ENCODE measurements at places on chromosomes 1 and 21.

DNA sequence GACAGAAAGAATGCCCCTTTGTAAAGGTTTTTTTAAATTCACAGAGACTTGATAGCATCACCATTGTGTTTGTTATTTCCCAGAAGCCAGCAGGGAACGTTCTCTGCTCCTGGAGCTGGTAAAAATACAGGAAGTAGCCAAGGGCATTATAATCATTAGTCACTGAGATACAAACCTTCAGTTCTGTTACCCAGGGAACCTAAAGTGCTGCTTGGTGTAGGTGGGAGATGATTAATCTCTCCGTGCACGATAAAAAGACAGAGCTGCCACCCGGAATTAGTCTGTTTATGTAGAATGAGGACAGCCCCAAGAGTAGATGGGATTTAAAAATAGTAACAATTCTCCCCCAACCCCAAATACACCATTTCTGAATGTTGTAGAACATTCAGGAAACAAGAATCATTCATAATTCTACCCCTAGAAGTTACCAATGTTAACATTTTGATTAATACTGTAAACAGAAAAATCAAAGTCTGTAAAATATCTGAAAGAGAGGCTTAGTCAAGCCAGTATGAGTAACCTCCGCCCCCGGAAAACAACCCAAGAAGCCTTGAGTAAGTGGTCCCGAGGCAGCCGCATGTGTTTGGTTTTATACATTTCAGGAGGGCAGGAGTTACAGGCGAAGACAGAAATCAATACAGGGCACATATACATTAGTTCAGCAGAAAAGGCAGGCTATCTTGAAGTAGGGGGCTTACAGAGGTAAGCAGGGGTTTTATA, 45.3 kb upstream of the CTBS start:
- DNase-seq: peak; percentile 74

- no peak for DNase-seq
Measured at GRCh38 chr1:38817267-38818174, 42.1 kb downstream of the RRAGC start.

GRCh38 chr1:15034656-15035055, 118.9 kb upstream of the TMEM51 start:
- DNase-seq: no peak

GRCh38 chr1:39154553-39155421, 49.7 kb upstream of the MACF1 start:
- DNase-seq: peak; percentile 63

DNA sequence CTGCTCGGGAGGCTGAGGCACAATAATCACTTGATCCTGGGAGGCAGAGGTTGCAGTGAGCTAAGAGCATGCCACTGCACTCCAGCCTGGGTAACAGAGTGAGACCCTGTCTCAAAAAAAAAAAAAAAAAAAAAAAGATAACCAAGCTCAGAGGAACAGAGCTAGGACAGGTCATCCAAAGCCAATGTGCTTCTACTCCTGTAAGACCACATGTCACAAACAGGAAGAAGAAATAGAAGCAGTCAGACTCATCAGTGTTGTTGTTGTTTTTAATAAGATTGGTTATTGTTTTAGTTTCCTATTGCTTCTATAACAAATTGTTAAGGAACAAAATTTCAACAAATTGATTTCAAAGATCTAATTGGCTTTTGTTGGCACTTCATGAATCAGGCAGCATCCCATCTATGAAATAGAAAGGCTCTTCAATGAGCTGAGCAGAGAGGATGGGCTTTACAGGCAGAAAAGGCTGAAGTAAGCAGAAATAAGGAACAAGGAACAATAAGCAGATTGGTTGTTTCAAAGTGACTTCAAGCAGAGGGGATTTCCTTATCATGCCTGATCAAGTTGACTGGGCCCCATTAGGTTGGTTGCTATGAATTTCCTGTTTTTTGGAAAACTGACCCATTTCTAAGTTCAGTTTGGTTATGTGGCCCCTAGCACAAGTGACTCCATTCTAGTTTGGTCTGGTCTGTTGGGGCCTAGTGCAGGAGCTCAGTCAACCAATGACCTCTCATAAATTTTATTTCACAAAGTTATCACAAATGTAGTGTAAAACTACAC, 6.0 kb upstream of the AKNAD1 start:
- DNase-seq: no peak

DNA sequence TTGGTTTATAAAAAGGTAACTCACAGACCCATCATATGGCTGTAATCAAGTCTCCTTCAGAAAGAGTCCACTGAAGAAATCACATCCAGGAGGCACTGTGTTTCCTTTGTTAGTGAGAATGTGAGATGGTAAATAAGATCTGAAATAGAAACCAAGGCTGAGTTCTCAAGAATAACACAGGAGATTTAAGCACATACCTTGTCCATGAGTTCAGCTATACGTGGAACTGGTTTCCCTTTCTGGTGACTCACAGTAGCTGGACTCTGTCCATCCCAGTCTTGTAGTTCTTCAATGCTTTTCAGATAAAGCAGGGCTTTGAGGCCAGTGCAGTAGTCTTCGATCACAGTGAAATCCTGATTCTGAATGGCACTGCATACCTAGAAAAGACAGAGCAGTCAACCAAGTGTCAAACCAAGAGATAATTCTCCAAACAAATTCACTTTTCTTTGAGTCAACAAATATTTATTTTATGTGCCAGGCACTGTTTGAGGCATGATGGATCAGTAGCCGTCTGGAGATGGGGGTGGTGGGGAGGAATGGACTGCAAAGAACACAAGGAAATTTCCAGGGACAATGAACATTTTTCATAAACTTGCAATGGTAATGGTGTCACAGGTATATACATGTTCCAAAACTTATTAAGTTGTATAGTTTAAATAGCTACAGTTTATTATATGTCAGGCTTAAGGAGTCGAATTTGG, 471.4 kb downstream of the PTBP2 start:
- DNase-seq: peak; percentile 97

- peak; percentile 73 for DNase-seq
Measured at GRCh38 chr1:209652873-209653401, 712 bp upstream of the LAMB3 start.

GRCh38 chr1:172180501-172181285, 239.8 kb upstream of the C1orf105 start:
- peak; percentile 61 for DNase-seq

DNA sequence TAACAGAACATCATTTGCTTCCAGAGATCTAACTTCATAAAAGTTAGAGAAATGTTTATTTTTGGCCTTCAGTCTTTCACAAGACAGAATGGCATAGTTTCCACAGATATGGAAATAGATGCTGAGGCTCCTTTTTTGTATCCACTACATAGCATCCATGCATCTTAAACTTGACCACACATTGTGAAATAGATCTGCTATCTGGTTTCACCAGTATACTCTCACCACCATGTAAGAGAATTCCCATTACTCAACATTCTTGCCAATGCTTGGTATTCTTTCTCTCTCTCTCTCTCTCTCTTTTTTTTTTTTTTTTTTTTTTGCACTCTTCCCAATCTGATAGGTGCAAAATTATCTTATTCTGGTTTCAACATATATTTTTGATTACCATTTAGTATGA, 52.1 kb upstream of the PRMT6 start:
- no peak for DNase-seq

- DNase-seq: peak; percentile 85
Measured at GRCh38 chr1:155379631-155380090, 59.0 kb downstream of the RUSC1 start.

GRCh38 chr1:193321242-193321840, 134.9 kb upstream of the B3GALT2 start:
- peak; percentile 62 for DNase-seq

- DNase-seq: no peak
Measured at GRCh38 chr1:74673351-74674111, at the start of gene ERICH3. ERICH3 (minus strand) TSS chr1:74673792; CDS start chr1:74673519, 273 bp downstream.

GRCh38 chr21:41589131-41589530, 81.2 kb upstream of the TMPRSS2 start:
- no peak for DNase-seq

GRCh38 chr1:43651902-43652301, 2.0 kb downstream of the KDM4A start:
- DNase-seq: no peak

DNA sequence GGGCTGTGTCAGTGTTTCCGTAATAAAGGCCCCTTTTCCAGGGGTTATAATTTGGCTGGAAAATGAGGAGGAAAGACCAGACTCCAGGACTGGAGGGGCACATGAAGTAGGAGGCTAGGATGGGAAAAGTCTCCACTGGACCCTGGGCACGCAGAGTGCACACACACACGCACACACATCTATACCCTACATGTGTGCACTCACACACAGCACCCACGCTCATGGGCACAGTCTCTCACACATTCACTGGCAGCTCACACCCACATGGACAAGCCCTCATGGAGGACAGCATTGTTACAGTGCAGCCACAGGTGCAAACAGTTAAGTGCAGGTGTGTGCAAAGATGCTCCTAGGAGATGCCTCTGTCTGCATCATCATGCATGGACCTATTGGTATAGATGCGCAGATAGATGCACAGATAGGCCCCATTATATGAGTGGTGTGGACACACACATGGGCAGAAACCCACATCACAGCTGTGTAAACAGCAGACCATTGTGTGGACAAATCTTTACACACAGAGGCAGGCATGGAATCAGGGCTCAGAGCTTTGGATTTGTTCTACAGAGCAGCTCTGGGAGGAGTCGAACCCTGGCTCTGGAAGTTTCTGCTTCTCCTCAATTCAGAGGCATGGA, 9.1 kb upstream of the RUNX3 start:
- no peak for DNase-seq

DNA sequence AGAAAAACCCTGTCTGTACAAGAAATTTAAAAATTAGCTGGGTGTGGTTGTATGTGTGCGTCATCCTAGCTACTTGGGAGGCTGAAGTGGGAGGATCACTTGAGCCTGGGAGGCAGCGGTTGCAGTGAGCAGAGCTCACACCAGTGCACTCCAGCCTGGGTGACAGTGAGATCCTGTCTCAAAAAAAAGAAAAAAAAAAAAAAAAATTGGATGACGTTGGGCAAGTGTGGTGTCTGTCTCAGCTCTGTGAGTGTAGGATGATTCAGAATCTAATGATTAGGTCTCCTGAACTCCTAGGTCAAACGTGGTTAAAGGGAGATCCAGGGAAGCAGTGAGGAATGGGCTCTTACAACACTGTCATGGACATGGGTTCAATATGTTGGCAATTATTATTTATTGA, 435.9 kb downstream of the KIF26B start:
- DNase-seq: no peak

GRCh38 chr1:2554621-2555387, 1.4 kb upstream of the TNFRSF14 start:
- no peak for DNase-seq

GRCh38 chr1:57188168-57188567, 222.4 kb upstream of the C8B start:
- DNase-seq: no peak

- DNase-seq: no peak
Measured at GRCh38 chr21:28903448-28903847, 89.2 kb downstream of the LTN1 start.

DNA sequence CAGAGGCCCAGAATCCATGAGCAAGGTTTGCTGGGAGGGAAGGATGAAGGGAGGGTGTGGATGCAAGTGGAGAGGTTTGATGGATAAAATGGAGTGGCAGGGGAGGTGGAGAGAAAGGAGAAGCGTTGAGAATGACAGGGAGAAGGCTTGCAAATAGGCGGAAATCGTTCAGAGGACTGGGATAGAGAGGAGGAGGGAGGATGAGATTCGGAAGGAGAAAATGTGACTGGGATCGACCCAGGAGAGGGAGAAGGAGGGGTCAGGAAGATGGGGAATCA, 376 bp downstream of the AVPR1B start:
- DNase-seq: no peak

GRCh38 chr1:205547936-205548827, 43.7 kb downstream of the CDK18 start:
- DNase-seq: no peak

DNA sequence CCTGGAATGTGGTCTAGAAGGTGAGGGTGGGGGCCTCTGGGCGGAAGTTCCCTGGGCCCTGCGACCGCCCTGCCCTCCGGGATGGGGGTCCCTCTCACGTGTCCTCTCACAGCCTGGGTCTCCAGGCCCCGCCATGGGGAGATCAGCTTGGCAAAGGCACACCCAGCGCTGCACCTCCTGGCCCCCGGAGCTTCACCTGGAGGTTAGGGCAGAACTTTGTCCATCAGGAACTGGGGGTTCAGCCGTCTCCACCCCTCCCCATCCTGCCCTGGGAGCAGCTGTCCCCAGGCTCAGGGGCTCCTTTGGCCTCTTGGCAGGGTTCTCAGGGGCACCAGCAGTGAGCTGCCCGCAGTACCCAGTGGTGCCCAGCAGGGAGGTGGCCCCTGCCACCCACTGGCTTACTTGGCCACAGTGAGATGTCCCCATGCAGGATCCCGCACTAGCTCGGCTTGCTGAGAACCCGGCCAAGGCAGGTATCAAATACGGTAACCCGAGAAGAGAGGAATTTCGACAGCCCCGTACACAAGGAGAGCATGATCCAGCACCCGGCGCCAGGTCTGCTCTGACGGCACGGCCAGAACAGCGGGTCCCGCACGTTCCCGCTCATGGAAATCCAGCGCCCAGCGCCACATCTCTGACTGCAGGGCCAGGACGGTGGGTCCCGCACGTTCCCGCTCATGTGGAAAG, 36.7 kb downstream of the RRP1 start:
- DNase-seq: no peak

- DNase-seq: peak; percentile 13
Measured at GRCh38 chr21:39319251-39319756, 5.9 kb upstream of the BRWD1 start.

DNA sequence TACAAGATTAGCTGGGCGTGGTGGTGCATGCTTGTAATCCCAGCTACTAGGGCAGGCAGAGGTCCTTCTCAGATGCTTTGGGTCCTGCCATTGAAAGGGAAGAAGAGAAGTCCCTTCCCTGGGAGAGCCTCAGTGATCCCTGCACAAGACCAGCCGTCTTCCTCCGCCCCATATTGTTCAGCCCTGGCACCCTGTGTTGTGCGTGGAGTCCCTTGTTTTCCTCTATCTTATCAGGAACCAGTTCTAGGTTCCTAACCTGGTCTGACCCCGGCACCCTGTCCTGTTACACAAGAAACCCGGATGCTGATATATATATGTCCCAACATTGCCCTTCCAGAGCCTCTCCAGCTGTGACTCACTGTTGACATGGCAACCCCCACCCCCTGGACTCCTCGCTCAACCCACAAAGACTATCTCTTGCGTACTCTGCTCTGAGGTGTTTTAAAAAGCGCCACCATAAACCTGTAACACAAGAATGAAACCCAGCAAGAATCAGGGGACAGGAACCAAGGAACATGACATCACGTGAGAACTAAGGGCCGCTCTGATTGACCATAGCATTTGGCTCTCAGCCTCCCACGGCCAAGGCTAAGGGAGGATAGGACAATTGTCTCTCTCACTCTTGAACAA, 4.8 kb downstream of the MX2 start:
- DNase-seq: peak; percentile 57

- DNase-seq: no peak
Measured at GRCh38 chr1:29909962-29910361, 673.6 kb downstream of the PTPRU start.

DNA sequence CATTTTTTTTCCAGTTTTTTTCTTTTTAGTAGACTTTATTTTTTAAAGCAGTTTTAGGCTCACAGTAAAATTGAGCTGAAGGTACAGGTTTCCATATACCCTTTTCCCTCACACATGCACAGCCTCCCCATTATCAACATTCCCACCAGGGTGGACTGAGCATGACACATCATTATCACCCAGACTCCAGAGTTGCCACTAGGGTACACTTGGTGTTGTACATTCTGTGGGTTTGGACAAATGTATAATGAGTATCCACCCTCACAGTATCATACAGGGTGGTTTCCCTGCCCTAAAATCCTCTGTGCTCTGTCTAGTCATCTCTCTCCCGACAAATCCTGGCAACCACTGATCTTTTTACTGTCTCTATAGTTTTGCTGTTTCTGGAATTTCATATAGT, 3.0 kb upstream of the AIM2 start:
- no peak for DNase-seq

All from fibroblast of skin of back (primary cell).